Sciatic nerve (tissue), 2 donors: ENCODE measurements at places on chromosomes 1 and 21. TPM values are rescaled to one million over a fixed set of nuclear protein-coding genes. Genes with fewer than 3 reads are reported as not detected.
A peak's percentile ranks its signal among the peaks of the same experiment; 100 is the strongest.

- DNase-seq: no peak
These were observed 72.5 kb upstream of the VAMP3 start for GRCh38 chr1:7698641-7699040.

DNA sequence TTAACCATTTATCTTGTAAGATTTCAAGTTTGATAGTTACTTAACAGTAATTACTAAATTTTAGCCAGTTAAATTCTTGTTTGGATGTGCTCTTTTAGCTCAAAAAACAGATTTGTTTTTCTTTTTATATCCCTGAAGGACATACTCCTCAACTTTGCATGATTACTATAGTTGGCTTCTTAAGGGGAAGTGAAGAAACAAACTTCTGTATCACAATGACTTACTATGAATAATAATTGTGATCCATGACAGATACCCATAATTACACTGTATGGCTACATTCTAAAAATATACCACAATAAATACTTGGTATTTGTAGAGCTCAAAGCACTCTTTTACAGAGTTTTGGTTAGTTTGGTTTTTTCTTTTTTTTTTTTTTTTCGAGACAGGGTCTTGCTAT, 55.8 kb downstream of the IARS2 start:
- no peak for DNase-seq

DNA sequence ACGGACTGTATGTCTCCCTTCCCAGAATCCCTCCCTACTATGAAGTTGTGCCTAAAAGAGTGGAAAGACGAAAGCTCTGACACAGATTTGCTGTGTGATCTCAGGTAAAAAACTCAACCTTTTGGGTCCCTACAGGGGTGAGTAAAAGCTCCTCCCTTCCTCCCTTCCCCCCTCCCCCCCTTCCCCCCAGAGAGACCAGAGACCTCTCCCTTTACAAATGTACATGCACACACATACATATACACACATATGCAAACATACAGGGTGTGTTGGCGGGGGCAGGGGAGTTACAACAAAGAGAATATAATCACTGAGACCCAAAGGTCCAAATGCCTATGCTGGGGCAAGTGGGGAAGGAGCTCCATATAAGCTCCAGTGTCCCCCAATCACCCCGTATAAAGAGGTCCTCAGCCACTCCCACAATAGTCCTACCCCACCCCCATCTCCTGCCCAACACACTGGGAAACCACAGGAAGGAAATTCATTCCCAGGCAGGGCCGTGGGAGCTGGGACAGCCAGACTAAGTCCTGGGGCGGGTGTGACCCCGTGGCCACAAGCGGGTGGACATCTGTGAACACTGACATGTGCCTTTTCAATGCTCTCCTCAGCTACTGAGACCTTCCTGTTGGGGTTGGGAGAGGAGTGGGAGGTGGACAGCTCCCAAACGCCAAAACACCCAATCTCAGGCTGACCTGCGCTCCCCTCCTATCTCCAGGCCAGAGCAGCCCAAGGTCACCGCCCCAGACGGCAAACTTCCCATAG, 2.0 kb downstream of the MEF2D start:
- DNase-seq: peak; percentile 80

- no peak for DNase-seq
These were observed 21.6 kb downstream of the IRF2BP2 start for GRCh38 chr1:234588386-234588785.

- DNase-seq: no peak
These were observed 373 bp downstream of the MTF1 start for GRCh38 chr1:37858931-37859506.

The FMO1 gene
- 10.2 TPM for total RNA-seq

The C4BPB gene
- 1.8 TPM for total RNA-seq

The IKBKE gene
- total RNA-seq: 4.1 TPM

- DNase-seq: no peak
These were observed 92.8 kb downstream of the PRKAB2 start for GRCh38 chr1:147079400-147080005.

GRCh38 chr1:208061632-208062031, 150.7 kb upstream of the CD34 start:
- no peak for DNase-seq

The CD53 gene
- 40.0 TPM for total RNA-seq

DNA sequence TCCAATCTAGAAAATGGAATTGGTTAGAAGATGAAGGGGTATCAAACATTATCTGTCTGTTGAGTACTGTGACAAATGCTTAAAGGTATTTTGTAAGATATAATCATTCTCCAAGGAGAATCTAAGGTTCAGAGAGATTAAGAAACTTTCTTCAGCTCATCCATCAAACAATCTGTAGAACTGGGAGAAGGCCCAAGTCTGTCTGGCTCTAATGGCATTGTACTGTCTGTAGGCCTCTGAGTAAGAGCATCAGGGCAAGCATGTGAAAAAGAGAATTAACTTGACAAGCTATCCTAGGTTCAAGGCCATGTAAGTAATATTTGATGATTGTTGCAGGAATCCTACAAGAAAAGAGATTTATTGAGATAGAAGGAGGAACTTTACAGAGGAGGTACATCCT, 5.3 kb upstream of the FGGY start:
- no peak for DNase-seq

The OR2L2 gene
- total RNA-seq: 0.53 TPM

DNA sequence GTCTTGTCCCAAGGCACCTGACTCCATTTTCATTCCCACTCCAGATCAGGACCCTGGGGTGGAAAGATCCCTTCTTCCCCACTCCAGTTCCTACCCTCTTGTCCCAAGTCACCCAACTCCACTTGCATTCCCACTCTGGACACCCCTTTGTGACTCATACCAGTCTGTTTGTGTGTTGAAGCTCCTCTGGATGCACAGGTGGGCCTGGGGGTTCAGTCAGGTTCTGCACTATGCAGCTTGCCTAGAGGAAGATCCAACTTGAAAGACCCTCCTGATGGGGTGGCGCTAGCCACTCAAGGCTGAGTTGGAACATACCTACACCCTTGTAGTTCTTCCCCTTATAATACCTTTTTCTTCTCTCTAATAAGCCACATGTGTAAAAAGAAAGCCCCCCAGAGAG, 9.8 kb upstream of the ANKRD35 start:
- DNase-seq: no peak

DNA sequence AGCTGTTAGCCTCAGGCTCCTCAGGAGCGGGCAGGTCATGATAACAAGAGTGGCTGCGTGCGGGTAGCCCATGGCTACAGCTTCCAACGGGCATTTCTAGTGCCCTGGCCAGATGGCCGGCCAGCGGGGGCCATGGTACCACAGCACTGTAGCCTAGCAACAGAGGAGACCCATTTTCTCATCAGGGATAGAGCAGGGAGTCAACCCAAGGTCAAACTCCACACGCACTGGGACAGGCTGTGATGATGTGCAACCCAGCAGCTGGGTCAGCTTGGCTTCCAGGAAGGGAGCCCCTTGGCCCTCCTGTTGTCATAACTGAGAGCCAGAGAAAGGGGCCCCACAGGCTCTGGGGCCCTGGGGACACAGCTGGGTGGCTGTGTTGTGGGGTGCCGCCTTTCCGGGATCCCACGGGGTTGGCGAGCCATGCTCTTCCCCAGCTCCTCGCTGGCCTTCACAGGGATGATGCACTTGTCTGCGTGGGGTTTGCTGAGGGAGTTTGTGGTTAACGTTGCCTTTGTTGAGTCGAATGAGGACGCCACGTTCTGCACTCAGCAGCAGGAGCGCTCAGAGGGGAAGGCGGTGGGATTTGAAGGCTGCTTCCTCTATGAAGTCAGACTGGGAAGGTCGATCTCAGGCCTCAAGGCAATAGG, 46.3 kb downstream of the COL18A1 start:
- no peak for DNase-seq

The DPH5 gene
- 26.0 TPM for total RNA-seq

DNA sequence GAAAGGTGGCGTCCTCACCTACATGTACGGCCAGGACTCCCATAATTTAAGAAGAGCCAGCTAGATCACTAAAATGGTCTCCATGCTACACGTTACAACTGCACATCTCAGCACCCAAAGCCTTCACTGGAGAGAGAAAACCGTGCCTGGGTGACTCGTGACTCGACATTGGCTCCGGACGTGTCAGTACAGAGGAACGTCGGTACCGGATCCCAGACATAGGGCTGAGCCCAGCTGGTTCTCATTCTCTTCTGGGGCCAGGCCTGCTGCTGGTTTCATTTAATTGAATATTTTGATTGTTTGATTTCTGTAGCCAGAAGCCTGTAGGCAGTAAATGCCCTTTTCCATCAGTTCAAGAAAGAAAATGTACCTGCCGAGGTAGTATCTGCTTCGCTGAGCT, 93.1 kb downstream of the HHIPL2 start:
- peak; percentile 63 for DNase-seq

GRCh38 chr1:116148967-116149366, 37.8 kb downstream of the MAB21L3 start:
- no peak for DNase-seq

DNA sequence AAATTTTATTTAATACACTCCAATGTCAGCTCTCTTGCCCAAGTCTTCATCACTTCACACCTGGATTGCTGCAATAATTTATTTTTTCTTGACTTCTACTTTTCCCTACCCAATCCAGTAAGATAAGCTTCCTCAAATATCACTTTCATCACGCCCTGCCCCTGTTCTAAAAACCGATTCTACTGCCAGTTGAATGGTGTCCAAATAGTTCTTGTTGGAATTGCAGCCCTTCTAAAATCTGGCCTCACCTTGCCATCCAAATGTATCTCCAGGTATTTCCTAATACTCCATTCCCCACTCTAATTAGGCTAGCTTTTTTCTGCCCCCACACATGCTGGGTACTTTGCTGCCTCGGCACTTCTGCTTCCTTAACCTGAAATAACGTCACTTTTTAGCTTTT, 152.5 kb downstream of the HMCN1 start:
- no peak for DNase-seq

DNA sequence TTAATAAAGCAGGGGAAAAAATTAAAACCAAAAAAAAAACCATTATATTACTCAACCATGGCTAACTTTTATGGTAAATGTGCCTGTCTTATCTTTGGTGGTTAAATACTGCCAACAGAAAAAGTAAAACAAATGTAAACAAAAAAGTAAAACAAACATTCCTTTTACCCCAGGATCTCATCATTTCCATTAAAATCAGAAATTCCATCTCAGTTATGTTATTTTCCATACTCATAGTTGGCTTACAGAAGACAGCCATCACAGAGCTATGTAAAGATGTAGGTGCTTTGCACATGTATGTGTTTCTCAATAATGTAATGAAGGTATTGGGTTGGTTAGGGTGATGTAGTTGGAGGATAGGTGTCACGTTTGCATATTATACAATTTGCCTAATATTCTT, 185.0 kb downstream of the KCNK2 start:
- DNase-seq: no peak

The TEDDM1 gene
- not detected for total RNA-seq

DNA sequence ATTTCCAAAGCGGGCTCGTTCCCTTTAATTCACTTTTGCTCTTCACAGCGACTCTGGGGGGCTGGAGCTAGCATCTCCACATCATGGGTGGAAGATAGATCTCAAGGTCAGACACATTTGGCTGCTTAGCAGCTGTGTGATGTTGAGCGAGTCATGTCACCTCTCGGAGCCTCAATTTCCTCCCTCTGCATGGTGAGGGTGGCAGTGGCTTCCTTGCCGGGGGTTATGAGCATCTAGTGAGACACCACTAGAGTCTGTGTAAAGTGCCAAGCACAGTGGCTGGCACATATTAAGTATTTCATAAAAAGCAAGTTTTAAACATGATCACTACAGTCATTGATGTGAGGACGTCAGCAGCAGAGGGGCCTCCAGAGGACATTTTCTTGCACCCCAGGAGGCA, 16.9 kb upstream of the ECE1 start:
- DNase-seq: no peak

The AKR7A3 gene
- total RNA-seq: 1.6 TPM

The SH3BGR gene
- total RNA-seq: 7.9 TPM

DNA sequence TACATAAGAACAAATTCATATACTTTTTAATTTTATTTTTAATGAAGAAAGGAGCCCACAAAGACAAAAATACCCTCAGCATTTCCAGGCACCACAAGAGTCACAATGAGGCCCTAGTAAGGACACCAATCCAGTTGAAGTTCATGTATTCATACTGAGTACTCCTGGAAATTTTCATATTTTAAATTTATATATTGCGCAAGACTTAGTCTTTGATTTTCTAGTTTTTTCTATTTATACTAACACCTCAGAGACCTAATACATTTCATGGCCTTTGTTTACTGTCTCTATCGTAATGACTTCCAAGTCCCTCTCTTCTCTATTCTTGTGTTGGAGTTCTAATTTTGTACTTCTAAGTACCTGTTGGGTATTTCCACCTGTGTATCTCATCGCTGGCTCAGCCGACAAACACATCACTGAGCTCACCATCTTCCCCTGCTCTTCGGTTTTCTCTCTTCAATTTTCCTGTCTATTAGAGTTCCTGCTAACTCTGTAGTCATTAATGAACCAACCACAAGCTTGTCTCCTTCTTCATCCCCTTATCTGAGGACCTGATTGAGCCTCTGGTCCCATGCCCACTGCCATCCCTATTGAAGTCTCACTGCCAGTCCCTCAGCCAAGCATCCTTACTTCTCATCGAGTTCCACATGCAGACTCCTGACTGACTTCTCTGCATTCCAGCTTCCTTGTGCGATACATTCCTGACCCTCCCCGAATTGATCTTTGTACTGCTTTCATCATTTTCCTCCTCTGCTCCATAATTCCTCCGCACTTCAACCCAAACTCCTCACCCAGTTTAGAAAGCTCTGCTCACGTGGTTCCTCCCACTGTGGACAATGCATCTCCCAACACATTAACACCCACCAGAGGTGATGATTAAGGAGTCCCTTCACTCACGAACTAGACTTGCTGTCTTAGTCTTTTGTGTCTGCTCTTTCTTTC, 17.3 kb upstream of the IRF2BP2 start:
- DNase-seq: no peak

The RGS1 gene
- total RNA-seq: 137 TPM

DNA sequence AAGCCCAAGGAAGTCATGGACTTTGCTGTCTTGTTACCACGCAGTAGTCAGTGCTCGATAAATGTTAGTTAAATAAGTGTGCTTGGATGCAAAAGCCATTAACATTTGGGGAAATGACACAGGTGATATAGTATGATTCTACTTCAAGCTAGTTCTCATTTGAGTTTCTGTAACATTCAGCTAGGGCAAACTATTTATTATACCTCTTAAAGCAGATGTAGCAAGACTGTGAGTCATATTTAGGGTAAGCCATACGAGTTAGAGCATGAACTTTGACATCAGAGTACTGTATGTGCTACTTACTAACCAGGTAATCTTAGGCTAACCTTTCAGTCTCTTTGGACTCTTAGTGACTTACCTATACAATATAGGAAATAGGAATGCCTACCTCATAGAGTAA, 21.0 kb downstream of the CLCA4 start:
- DNase-seq: no peak
